Brain (organoid and tissue), 16 donors: ENCODE measurements at places on chromosomes 11 and 22. TPM values are rescaled to one million over a fixed set of nuclear protein-coding genes. Genes with fewer than 3 reads are reported as not detected.

DNA sequence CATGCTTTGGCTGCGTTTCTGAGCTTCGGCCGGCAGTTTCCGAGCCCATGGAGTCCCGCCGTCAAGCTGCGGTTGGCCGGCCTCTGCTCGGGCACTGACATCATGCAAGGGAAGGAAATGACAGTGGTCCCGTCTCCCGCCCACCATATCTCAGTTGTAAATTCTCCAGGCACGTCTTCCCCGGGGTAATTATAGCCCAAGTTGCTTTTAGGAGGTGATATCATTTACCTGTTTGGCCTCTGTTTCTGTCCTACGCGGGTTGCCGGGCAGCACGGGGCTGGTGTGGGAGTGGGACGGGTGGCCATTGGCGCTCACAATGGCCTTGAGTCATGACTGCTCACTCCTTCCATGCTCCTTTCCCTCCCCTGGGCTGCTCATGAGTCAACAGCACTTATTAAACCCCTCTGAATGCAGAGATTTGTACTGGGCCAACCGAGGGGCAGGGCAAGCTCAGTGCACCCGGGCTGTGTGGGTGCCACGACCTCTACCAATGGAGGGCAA, 4.2 kb upstream of the ANO1 start:
- DNase-seq, result no peak

DNA sequence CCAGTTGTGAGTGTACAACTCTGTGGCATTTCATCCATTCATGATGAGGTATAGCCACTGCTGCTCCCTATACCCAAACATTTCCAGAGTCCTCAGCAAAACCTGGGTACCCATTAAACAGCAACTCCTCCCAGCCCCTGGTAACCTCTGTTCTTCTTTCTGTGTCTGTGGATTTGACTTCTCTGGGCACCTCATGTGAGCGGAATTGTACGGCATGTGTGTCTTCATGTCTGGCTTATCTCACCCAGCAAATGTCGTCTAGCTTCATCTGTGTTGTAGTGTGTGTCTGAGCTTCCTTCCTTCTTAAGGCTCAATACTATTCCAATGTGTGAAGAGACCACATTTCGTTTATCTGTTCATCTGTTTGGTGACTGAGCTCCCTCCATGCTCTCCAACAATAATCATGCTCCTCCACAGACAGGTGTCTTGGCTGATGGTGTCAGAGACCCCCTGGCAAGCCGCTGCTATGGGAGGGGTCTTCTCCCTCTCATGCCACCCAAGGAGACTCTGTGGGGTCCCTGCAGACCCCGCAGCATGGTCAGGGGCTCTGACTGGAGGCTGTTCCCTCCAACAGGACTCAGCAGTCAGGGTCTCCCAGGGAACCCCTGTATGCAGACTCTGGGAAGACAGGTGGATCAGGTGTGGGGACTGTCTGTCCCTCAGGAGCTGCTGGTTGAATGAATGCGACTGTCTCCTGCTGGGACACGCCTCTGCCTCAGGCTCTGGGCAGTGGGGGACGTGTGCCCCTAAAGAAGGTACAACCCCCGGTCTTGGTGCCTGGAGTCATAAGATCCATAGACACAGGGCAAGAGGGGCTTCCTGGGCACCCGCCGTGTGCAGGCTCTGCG, 52.7 kb downstream of the SMIM38 start:
- DNase-seq, result no peak

- no peak for DNase-seq
Observed at GRCh38 chr11:112541140-112542046, 280.7 kb upstream of the PLET1 start.

- DNase-seq, result no peak
Observed at GRCh38 chr11:128180441-128181087, 406.8 kb downstream of the ETS1 start.

- DNase-seq, result no peak
Observed at GRCh38 chr11:4019891-4020290, 74.7 kb upstream of the RRM1 start.

DNA sequence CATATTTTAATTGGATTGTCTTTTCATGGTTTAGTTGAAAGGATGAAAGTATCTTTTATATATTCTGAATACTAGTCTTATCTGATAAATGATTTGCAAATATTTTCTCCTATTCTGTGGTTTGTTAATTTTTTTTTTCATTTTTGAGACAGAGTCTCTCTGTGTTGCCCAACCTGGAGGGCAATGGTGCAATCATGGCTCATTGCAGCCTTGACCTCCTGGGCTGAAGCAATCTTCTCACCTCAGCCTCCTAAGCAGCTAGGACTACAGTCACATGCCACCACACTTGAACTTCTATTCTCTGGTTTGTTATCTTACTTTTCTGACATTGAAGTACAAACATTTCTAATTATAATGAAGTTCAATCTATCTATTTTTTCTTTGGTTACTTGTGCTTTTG, 30.0 kb upstream of the FAR1 start:
- DNase-seq, result no peak

DNA sequence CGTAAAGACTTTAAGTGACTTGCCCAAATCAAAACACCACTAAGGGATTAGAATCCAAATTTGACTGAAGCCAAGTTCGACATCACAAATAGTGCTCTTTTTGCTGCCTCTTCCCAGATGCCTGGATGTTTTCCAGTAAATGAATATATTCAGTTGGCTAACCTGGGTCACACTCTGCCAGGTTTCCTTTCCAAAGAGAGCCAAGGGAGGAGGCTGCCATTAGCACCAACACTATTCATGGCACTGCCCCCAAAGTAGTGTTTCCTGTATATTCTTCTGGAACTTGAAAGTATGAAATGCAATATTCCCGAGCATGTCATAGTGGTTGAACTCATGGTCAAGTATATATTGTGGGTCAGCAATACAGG, 219.3 kb upstream of the UBASH3B start:
- no peak for DNase-seq

DNA sequence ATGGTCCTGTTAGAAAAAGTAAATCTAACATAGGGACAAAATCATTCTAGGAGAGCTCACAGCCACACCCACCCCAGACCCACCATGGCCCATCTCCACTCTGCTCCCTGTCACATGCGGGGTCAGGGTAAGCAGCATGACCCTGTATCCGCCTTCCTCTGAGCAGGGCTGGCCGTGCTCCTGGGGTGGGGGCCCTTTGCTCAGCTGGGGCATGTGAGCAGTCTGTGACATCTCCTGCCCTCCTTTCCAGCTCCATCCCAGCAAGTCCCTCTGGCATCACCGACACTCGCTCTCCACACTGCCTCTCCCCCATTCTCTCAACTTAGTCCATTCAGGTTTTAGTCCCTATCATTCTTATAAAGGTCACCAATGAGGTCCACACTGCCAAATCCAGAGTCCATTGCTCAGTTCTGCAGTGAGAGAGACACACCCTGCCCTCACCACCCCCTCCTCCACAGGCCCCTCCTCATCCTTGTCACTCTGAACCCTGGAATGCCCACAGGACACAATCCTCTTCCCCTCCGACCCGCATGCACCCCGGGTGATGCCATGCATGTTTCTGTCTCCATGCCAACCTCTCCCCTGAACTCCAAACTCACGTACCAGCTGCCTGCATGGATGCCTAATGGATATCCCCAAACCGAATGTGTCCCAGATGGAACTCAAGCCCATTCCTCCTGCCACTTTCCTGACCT, 65.1 kb upstream of the PITPNB start:
- no peak for DNase-seq

GRCh38 chr11:45959851-45960250, 37.4 kb downstream of the LARGE2 start:
- no peak for DNase-seq

GRCh38 chr11:95245038-95245437, 14.0 kb upstream of the SESN3 start:
- no peak for DNase-seq

DNA sequence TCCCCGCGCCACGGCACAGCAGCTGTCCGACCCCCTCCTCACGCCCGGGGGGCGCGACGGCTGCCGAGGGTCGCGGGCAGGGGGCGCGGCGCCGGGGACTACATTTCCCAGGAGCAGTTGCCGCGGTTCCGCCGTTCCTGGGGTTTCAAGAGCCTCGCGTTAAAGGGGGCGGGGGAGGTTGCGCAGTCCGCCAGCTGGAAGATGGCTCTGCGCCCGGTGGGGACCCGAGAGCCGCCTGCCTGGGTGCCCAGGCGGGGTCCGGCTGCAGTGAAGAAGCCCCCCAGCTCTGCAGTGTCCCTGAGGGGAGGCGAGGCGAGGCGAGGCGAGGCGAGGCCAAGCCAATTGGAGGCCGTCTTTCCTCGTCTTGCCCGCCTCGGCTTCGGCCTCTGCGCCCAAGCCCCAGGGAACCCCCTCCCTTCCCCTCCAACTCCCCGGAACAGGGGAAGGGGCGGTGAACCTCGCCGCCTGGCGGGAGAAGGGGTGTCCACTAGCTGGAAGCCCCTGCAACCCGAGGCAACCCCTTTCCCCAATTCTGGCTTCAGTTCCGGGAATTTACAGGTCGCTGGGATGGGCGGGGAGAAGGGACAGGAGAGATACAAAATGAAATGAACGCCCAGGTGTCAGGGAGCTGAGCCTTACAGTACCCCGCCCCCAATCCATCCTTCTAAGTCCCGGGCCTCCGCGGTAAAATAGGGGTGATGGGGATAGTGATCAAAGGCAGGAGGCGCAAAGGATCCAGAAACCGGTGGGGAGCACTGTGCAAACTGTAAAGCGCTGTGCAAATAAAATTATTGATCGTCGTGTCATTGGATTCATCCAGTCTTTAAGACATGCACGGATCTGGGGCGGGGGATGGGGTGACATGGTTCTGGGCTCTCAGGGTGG, 5.2 kb upstream of the GCAT start:
- DNase-seq, result peak; percentile 94

DNA sequence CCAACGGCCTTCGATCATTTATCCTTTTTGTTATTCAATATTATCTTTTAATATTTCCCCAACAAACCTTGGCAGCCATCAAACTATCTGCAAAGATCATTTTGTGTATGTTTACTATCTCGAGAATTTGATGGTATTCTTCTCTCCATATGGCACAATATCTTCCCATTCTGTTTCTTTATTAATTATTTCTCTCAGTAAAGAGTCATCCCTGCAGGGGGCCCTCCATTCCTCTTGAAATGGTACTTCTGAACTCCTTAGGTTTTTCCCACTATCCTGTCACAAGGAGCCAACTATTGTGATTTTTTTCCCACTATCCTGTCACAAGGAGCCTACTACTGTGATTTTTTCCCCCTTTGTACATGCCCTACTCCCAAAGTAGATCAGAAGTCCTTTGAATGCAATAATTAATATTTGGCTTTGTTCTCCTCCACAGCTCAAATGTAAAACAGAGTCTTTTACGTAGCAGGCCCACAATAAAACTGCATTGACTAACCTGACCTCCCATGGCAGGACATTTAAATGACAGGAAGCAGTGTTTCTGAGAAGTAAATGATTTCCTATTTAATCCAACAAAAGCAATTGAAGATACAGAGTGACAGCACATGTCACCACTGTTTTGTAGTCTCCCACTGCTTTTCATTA, 43.3 kb downstream of the PDGFD start:
- DNase-seq, result no peak

YPEL4 gene
- polyA plus RNA-seq, result 25.0 TPM

NCAM1 gene
- 295 TPM for polyA plus RNA-seq

ART1 gene
- not detected for polyA plus RNA-seq

RHOD gene
- 1.7 TPM for polyA plus RNA-seq
